Caki2 (cell line): ENCODE measurements at places on chromosomes 2 and 18. TPM values are rescaled to one million over a fixed set of nuclear protein-coding genes. Genes with fewer than 3 reads are reported as not detected.

DNA sequence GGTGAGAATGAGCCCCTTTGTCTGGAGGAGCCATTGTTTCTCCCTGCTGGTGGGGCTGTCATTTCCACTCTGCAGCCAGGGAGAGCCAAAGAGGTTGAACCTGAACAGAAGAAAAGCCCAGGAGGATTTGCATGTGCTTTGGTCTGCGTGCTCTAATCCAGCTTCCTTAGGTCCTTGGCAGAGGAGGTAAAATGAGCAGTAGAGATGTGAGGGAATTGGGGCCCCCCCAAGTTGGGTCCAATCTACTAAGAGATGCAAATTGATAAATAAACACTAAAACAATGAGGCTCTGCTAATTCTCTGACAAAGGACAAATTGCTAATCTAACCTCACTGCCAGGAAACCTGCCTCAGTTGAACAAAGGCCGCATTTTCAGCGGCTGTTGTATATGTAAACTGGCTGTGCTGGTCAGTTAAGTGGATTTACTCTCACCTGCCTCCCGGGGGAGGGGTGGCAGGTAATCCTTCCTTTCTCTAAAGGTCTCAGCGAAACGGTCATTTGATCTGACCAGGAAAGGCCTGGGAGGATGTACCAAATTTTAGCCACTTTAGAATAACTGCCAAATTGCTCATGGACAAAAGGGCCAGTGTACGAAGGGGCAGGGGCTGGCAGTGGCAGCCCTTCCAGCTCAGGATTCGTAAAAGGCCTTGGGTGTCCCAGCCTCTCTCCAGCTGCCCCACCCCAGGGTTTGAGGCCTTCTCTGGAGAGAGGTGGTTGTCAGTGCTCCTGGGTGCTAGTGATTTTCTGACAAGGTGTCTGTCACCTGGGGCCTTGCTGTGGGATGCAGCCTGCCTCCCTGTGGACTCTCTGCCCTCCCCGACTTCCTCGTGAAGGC is 193.6 kb downstream of the MIB1 start:
- no peak for DNase-seq

DNA sequence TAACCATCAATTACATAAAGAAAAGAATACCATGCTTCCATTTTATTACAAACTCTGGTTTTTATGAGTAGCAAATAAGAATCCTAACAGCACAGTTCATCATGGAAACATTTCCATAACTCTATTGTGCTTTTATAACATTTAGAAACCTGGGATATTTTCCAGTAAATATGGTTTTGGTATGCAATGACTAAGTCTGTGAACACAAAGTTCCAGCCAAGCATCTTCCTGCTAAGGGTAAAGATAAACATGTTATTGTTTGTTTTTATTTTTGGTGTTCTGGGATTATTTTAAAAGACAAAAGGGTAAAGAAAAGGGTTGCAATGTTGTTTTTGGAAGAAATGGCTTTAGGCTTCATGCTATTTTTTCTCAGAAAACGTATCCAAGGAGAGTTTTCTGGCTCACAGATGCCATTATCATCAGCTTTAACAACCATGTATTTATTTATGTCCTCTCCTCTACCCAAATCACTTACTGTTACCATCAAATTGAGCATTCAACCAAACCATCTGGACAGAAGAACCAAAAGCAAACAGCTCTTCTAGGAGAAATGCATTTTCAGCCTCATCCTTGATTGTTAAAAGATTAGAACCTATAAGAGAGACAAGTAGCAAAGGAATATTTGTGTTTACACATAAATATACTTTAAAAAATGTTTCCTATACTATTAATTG is 116.0 kb downstream of the PLA2R1 start:
- DNase-seq = no peak

- DNase-seq = peak; percentile 79
Measured at GRCh38 chr2:46296840-46297545, at the start of gene EPAS1. Gene EPAS1, plus strand, starts transcription at chr2:46297407. Its CDS starts 505 bp downstream, at chr2:46297912.

- no peak for DNase-seq
Measured at GRCh38 chr2:181578829-181579228, 78.1 kb downstream of the CERKL start.

DNA sequence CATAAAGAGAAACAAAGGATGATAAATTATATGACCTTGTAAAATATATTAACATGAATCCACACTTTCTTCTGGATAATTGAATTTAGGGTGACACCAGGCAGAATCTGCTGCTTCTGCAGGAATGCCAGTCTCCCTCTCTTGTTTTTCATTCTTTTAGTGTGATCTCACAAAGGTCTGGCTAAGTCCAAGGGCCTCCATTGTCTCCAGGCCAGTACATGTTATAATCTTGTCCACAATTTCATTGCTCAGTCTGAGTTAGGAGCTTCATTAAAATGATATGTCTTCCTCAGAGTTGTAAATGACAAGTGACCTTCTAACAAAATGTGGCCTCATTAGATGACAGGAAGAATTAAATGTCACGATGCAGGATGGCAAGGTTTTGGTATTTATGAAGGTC is 110.2 kb downstream of the APOB start:
- DNase-seq = no peak

DNA sequence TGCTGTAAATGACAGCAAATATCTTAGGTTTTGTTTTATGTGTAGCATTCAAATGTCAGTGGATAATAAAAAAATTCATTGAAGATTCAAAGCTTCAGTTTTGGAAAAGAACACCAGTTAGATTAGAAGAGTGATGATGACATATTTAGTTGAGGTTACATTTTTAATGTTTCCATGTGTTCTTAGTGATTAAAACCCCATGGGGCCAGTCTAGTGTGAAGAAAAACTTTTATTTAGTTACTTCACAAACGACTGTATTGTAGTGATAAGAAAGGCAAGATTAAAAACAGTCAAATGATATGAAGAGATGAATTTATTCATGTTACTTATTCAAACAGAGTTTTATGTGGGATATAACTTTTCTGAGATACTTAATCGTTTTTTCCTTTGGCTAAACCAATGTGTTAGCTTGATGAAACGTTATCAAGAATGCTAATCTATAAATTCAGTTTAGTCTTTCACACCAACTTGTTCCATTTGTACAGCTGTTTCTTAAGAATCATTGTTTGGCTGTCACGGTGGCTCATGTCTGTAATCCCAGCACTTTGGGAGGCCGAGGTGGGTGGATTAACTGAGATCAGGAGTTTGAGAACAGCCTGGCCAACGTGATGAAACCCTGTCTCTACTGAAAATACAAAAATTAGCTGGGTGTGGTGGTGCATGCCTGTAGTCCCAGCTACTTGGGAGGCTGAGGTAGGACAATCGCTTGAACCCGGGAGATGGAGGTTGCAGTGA is 11.6 kb downstream of the BMPR2 start:
- DNase-seq = no peak

DNA sequence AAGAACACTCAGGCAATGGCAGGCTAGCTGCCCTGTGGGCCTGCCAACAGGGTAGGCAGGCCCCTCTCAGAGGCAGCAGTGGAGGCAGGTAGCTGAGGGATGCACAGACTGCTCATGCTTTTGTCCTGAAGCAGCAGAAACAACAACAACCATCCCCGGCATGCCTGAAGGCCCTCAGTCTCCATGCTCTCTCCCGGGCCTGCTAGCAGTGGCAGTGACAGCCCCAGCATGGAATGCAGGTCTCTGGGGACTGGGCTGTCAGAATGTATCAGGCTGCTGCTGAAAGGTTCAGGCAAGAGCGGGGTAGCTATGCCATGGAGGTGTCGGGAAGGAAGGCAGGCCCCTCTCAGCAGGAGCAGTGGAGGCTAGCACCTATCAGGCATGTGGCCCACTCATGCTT is 209.8 kb downstream of the KCNJ3 start:
- no peak for DNase-seq

DNA sequence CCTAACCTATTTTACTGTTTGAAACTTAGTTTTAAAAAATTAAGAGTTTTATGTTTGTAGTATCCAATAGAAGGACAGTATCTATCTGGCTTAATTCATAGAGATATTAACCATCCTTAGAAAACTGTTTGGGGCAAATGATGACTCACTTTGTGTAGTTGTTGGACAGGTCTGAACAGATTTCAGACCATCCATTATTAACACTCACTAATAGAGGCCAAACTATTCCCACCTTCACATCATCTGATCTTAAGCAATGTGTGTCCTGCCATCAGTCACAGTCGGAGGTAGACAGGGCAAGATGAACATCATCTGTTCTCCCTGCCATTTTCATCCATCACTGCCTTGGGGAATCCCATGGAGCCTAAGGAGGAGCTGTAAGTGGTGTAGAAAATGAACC is 164.6 kb upstream of the DCC start:
- no peak for DNase-seq

DNA sequence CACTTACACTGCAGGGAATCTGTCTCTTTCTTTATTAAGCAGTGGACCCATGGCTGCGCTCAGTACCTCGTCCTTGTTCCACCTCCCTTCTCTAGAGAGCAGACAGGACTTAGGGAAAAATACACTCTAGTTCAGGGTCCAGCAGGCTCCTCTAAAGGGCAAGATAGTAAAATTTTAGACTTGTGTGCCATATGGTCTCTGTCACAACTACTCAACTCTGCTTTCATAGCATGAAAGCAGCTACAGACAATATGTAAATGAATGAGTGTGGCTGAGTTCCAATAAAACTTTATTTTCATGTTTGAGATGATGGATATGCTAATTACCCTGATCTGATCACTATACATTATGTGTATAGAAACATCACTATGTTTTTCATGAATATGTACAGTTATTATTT is 163.1 kb downstream of the BABAM2 start:
- no peak for DNase-seq

DNA sequence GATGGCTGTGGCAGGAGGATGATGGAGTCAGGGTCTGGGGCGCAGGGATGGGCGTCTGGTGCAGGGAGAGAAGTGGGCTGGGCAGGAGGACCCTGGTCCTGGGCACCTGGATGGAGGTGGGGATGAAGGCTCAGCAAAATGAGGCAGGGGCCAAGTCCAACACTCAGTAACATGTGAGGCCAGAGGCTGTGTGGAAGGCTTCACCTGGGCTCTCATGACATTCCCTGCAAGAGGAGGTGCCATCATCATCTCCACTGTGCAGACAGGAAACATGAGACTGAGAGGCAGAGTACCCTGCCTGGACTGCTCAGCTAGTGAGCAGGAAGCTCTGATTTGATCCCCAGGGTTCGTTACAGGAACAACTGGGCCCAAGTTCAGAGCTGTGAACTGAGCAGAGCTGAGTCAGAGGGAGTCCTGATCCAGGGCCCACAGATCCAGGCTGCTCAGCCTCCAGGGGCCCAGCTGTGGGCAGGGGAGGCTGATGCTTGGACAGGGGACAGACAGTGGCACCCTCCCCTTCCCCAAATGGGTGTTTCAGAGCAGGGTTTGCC is 36.9 kb downstream of the HJURP start:
- DNase-seq = no peak

GRCh38 chr2:21038403-21039073 is 5.3 kb downstream of the APOB start:
- DNase-seq = no peak

DNA sequence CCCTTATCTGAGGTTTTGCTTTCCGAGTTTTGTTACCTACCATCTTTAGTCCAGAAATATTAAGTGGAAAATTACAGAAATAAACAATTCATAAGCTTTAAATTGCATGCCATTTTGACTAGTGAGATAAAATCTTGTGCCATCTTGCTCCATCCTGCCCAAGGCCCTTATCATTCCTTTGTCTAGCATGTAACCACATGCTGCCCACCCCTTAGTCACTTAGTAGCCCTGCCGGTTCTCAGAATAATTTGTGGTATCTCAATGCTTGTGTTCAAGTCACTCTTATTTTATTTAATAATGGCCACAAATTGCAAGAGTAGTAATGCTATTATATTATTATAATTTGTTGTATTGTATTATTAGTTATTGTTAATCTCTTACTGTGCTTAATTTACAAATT is 36.8 kb upstream of the VPS54 start:
- DNase-seq = no peak

DNA sequence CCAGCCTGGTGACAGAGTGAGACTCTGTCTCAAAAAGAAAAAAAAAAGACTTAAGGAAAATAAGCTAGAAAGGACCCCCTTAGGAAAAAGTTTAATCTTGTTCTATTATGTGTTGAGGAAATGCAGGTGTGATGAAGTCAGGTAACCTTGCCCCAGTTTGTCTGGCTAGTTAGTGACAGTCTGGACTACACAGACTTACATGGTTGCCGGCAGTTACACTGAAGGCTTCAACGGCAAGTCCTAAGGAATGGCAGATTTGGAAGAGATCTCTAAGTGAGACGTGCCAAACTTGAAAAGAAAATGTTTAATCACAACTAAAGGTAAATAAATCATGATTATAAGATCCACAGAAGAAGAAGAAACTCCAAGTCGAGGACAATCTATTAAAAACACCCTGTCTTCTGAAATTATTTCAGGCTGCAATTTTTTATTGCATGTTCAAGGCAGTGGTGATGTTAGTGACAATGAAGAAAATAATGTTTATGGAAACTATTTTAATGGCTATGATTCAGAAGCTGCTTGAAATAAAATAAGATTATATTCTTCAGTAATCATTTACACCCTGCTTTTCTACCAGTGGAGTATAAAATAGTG is 84.2 kb downstream of the TTC27 start:
- no peak for DNase-seq

- DNase-seq = no peak
Measured at GRCh38 chr2:197559681-197560080, 43.8 kb downstream of the MOB4 start.

GRCh38 chr2:135839713-135840112 is 2.7 kb upstream of the LCT start:
- no peak for DNase-seq

- DNase-seq = no peak
Measured at GRCh38 chr2:160956243-160956802, 203.9 kb upstream of the TANK start.

- DNase-seq = no peak
Measured at GRCh38 chr2:99183025-99183424, 2.0 kb downstream of the MRPL30 start.

DNA sequence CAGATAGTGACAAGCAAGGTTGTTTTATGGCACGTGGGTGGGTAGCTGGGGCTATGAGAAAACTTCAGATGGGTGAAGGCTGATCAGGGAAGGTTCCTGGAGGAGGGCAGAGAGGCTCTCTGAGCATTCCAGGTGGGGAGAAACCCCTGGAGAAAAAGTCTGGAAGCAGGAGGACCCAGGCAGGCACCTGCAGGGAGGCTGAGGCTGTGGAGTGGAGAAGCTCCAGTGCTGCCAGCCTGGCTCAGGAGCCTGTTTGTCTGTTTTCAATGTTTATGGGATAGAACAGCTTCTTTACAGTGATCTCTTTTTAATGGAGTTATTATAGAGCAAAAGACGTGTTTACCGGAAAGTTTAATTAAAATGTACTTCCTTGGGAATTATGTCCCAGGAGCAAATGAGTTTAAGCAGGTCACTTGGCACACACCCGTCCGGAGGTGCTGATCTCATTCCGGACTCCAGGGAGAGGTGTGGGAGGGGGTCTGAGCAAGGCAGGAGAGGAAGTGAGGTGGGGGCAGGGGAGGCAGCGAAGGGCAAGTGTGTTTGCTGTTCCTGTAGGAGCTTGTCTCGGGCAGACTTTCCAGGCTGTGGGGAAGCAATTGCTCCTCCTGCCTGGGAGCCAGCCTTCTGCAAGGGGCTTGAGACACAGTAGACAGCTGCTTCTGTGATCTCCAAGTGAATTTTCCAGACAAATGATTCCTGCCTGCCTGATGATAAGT is 239.5 kb downstream of the MYCN start:
- no peak for DNase-seq

Gene NBEAL1
- total RNA-seq = 2.5 and 2.7 TPM in 2 replicates

Gene TNS1
- 0.61 and 0.68 TPM in 2 replicates for total RNA-seq

Gene CFC1
- not detected in 2 replicates for total RNA-seq

Gene ALPG
- total RNA-seq = not detected in 2 replicates

Gene CAPN14
- total RNA-seq = 0.57 and 1.6 TPM in 2 replicates

Gene RAPGEF4
- total RNA-seq = 3.3 TPM in 1 of 2 replicates, not detected in the other
